ENCODE measurements at places on chromosomes 11 and 22. TPM values are rescaled to one million over a fixed set of nuclear protein-coding genes. Genes with fewer than 3 reads are reported as not detected.

The APOBEC3H gene
- total RNA-seq, result 0.95 TPM

The ADAMTS8 gene
- 8.8 TPM for total RNA-seq

The C11orf97 gene
- total RNA-seq, result not detected

The PRRG4 gene
- 48.1 TPM for total RNA-seq

The OR2D3 gene
- total RNA-seq, result not detected

The STARD10 gene
- 83.1 TPM for total RNA-seq

The SSRP1 gene
- 74.8 TPM for total RNA-seq

The NXPE2 gene
- 1.1 TPM for total RNA-seq

The TYMP gene
- 92.9 TPM for total RNA-seq

The MRGPRF gene
- 8.2 TPM for total RNA-seq

DNA sequence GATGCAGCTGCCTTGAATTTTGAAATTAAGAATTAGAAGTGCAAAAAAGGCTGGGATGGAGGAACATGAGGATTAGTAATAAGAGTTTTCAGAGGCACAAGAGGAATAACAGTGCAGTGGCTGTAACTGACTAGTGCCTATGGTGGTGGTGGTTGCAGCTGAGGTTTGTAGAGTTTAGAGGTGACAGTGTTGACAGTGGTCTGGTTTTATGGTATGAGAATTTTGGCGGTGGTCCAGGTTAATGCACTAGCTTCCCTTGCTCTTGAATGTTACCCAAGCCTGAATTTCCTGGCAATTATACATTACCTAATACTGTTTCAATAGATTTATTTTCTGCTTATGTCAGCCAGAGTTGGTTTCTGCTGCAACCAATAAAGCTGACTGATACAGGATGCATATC, 112.8 kb upstream of the C11orf87 start:
- no peak for DNase-seq

DNA sequence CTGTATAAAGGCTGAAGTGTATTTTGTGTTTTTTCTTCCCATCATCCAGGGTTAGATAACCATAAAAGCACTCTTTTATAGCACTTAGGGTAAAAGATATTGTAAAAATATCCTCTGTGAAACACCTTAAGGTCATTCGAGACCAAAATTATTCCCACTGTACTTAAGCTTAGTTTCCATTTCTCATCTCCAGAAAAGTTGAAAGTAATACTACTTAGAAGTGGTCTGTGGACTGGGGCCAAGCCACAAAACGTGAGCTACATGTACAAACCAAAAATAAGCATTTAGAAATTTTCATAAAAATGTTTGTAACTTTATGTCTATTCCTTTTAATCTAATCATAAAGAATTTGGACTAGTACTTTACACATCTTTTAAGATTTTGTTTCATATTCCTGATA, 142.0 kb upstream of the NTM start:
- DNase-seq, result no peak

DNA sequence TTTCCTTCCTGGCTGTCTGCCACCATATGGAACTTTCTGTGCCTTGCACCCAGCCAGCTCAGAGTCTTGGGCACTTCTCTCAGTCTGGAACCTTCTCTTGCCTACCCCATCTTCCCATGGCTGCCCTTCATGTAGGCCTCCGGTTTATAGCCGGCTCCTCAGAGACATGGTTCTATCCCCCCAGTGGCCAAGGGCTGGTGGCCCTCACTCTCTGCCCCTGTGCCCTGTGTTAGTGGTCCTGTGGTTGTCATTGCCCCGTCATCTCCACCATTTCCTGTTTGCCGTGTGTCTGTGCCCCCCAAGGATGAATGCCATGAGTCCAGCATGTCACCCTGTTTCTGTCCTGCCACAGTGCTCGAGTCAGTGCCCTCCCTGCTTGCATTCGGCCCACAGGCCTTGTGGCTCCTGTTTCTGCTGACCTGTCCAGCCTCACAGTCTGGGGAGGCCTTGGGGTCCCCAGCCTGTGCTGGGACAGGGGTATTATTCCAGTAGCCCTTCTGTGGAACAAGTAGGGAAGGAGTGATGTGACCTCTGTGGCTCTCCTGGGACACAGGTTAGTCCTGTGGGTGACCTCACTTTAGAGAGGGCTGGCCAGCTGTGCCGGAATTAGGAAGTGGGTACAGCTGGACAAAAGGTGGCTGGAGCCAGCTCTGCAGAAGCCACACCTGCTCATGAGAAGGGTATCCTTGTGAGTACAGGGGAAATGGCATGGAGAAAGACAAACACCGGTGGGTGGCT, 30.7 kb downstream of the ST3GAL4 start:
- DNase-seq, result no peak

DNA sequence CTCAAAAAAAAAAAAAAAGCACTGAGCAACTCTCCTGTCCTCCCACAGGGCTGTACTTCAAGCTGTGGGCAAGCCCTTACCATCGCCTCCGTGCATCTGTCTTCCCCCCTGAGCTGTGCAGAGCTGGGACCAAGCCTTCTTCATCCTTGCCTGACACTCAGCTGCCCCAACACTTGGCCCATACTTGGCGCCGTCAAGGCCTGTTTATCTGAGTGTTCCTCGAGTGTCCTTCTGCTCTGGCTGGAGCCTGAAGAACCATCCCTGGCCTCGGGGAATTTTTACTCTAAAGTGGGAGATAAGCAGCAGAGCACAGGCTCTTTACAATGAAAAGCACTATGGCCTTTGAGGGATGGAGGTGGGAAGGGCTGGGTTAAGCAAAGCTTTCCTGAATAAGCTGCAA, 1.6 kb upstream of the TIRAP start:
- DNase-seq, result no peak

DNA sequence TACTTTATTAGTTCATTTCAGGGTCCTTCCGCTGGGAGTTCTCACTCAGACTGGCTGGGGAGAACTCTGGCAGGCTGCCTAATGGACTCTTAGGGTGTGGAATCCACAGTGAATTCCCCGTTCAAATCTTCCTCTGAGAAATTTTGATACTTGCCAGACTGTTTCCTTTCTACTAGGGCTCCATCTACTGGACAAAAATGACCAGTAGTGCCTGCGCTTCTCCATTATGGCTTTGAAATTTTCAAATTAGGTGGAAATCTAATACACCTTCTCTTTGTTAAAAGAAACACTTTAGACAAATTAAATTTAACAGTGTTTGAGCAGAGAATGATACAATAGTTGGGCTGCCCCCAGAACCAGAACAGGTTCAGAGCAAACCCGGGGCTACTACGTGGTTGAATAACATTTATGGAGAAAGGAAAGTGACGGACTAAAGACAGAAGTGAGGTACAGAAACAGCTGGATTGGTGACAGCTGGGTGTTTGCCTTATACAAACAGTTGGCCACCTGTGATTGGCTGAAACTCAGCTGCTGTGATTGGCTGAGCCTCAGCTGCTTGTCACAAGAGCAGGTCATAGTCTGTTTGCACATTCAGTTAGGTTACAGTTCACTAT, 52.9 kb upstream of the FDX1 start:
- DNase-seq, result no peak

GRCh38 chr11:78298291-78298771, 109.6 kb downstream of the USP35 start:
- DNase-seq, result no peak

GRCh38 chr11:8988329-8989234, 15.2 kb downstream of the NRIP3 start:
- DNase-seq, result no peak

- DNase-seq, result no peak
These were observed 179.0 kb downstream of the GRM5 start for GRCh38 chr11:88886796-88887195.

- no peak for DNase-seq
These were observed 9.8 kb downstream of the TRAF6 start for GRCh38 chr11:36500315-36500721.

DNA sequence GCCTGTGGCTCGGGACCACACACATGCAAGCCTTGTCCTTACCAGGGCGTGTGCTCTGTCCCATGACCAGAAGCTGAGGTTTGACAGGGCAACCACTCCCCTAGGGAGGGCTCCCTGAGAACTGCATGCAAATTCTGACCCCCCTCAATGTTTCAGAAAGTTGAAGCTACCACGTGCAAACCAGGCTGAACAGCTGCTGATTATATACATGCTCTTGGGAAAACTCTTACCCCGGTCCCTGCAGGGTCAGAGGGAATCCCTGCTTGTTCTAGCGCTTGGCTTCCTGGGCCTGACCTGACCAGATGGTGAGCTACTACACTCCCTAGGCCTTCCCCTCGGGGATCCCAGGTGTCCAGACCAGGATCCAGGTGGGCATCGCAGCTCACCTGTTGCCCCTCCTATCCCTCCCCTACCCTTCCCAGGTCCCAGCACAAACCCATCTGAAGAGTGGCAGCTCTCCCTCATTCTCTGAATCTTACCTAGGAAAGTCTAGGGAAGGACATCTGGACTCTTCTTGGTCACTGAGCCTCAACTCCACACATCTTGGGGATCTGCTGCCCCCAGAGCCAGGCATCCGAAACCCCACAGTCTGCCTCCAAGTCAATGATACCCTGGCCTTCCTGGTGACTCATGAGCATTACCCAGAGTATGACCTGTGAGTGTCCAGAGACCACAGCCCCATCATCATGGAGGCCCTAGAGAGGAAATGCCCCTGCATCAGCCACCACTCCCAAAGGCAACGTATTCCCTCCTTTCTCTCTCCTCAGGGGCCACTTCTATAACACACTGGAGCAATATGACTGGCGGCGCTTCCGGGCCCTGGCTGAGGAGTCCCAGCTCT, 61.5 kb downstream of the BTG4 start:
- no peak for DNase-seq

GRCh38 chr11:113587308-113587739, 112.1 kb upstream of the DRD2 start:
- DNase-seq, result no peak

DNA sequence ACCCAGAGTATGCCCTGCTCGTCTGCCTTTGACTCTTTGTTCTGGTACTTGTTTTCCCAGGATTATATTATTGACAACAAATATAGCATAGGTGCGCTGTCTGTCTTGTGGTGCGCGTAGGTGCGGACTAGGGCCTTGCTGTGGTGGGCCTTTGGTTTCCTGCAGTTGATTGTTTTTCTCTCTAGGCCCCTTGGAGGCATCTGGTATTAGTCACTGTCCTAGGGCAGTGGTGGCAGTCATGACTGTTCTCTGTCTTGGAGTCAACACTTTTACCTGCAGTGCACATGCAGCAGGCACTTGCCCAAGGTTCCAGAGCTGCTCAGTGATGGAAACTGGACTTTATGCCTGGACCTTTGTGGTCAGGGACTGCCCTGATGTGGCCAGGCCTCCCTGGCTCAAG, 18.6 kb downstream of the PPP6R2 start:
- DNase-seq, result no peak

- no peak for DNase-seq
These were observed 9.0 kb downstream of the SYN3 start for GRCh38 chr22:33049119-33049729.
